Left ventricle myocardium inferior (tissue), 1 donor: ENCODE measurements at places on chromosomes 1 and 21.

GRCh38 chr1:15431571-15431948 is 6.7 kb upstream of the CTRC start:
- H3K4me3 ChIP-seq = no peak overlapping the region
- no peak for DNase-seq
- no peaks in the 10 kb centered on the region for H3K27me3 ChIP-seq
- H3K36me3 ChIP-seq = peaks cover 26% of the 10 kb centered on the region

DNA sequence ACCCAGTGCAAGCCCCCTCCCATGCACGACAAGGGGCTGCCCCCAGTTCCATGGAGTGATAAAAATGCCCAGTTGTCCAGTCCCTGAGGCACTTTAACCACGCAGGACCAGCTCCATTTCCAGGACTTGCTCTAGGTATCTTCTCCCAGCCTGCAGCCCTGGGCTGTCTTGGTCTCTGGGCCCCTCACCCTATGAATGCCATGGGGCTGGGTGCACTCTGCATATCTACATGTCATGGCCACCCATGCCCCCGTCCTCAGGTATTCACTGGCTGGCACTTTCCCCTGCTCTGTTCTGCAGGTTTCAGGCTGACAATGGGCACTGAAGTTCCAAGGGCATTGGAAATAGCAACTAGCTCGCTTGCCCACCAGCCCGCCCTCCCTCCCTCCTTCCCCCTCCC is 19.6 kb upstream of the C1orf174 start:
- H3K36me3 ChIP-seq = no peaks in the 10 kb centered on the region
- H3K27ac ChIP-seq = no peak overlapping the region
- H3K4me3 ChIP-seq = no peak overlapping the region
- H3K4me1 ChIP-seq = no peaks in the 10 kb centered on the region
- no peak for DNase-seq

DNA sequence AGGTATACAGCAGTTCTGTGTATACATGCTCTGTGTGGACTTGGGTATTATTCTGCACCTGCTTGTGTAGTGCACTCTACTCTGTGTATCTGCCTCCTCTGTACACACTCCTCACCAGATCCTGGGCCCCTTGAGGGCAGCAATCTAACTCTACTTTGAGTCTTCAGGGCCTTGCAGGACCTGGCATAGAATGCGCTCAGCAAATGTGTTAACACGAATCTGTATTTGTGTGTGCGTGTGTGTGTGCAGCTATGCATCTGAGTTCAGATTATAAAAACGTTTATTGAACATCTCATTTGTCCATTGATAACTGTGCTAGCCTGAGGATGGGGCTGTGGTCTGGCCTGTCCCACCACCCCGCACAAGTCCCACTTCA is 3.9 kb upstream of the MEF2D start:
- no peak for DNase-seq
- peak overlapping the region; percentile 100 for H3K27ac ChIP-seq
- H3K27me3 ChIP-seq = no peaks in the 10 kb centered on the region

GRCh38 chr1:64005801-64006200 is 197.6 kb upstream of the UBE2U start:
- no peak for DNase-seq
- no peaks in the 10 kb centered on the region for H3K36me3 ChIP-seq
- no peaks in the 10 kb centered on the region for H3K27me3 ChIP-seq

DNA sequence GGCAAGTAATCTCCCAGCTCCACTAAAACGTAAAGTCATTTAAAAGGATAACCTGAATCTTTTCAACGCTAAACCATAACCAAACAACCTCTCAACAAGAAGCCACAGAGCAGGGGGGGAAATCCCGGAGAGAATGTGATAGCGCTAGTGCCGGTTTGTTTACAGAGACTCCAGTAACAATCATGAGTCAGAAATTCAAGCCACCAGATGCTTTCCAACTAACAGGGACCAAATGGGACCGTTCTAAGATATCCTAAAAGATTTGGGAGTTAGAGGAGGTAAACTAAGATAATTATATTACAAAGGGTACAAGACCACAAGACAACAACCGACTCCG is 825 bp downstream of the DCAF8 start:
- DNase-seq = no peak
- no peaks in the 10 kb centered on the region for H3K36me3 ChIP-seq
- peak overlapping the region; percentile 96 for H3K27ac ChIP-seq

DNA sequence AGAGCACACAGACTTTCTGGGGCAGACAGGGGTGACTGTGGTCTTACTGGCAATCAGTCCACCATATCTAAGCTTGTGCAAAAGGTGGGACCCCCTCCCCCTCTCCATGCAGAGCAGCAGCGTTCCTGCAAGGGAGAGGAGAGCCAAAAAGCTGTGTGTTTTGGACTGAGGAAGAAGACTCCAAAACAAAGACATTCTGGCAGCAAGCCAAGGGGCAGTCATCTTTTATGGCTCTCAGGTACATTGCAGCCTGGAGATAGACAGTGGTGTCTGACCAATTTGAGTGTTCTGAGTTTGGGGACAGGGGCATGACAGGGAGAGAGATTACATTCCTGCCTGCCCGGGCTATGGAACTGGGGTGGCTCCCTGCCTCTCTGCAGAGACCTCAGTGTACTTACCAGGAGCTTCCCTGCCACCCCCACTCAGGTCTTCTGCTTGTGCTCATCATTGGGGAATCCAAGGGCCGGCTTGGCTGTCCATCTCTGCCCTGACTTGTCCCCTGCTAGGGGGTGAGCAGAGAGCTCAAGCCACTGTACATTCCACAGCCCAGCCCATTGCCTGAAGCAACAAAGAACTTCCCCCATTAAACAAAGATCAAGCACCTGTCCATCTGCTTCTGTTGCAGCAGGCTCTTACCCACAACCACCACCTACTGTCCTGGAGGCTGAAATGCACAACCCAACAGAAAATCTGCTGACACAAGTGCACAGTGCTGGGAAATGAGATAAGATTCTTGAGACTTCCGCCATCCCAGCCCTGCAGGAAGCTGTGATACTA is 131.1 kb downstream of the EVI5 start:
- H3K4me3 ChIP-seq = no peak overlapping the region
- no peak for DNase-seq
- no peaks in the 10 kb centered on the region for H3K4me1 ChIP-seq
- peaks cover 55% of the 10 kb centered on the region for H3K36me3 ChIP-seq
- H3K27me3 ChIP-seq = no peaks in the 10 kb centered on the region

DNA sequence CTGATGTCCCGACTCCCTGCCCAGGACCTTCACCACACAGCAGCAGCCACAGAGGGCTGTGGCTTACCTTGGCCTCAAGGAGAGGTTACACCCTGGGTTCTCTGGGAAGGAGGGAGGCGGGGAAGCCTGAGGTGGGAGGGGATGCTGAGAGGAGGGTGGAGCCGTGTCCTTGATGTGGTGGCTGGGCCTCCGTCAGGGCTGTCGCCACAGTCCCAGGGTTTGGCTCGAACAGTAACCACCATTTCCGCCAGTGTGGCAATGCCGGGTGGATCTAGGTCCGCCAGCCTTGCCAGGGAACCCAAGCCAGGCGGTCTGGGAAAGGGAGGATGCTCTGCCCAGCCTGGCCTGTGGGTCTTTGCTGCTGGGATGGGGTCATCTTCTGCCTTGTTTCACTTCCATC is 18.4 kb upstream of the CDCA8 start:
- no peaks in the 10 kb centered on the region for H3K36me3 ChIP-seq
- no peak overlapping the region for H3K4me3 ChIP-seq
- no peak for DNase-seq
- peaks cover 69% of the 10 kb centered on the region for H3K27me3 ChIP-seq

GRCh38 chr1:117205368-117205767 is 5.4 kb downstream of the VTCN1 start:
- peaks cover 44% of the 10 kb centered on the region for H3K27me3 ChIP-seq
- H3K27ac ChIP-seq = no peak overlapping the region
- H3K4me3 ChIP-seq = no peak overlapping the region
- DNase-seq = no peak

GRCh38 chr1:203410182-203410900 is 59.4 kb upstream of the FMOD start:
- DNase-seq = no peak
- no peak overlapping the region for H3K4me3 ChIP-seq
- H3K27ac ChIP-seq = peak overlapping the region; percentile 80
- H3K27me3 ChIP-seq = no peaks in the 10 kb centered on the region
- H3K36me3 ChIP-seq = no peaks in the 10 kb centered on the region

GRCh38 chr1:108962681-108963051 is 618 bp downstream of the CLCC1 start:
- H3K27me3 ChIP-seq = no peaks in the 10 kb centered on the region
- peak overlapping the region; percentile 99 for H3K27ac ChIP-seq
- peaks cover 8% of the 10 kb centered on the region for H3K36me3 ChIP-seq

GRCh38 chr1:164640686-164641352 is 81.8 kb downstream of the PBX1 start:
- H3K27ac ChIP-seq = peak overlapping the region; percentile 93
- no peaks in the 10 kb centered on the region for H3K27me3 ChIP-seq
- DNase-seq = no peak
- H3K36me3 ChIP-seq = no peaks in the 10 kb centered on the region
- H3K4me3 ChIP-seq = no peak overlapping the region

- H3K36me3 ChIP-seq = peaks cover 42% of the 10 kb centered on the region
- no peak overlapping the region for H3K4me3 ChIP-seq
- no peak for DNase-seq
- H3K27ac ChIP-seq = no peak overlapping the region
- H3K4me1 ChIP-seq = no peaks in the 10 kb centered on the region
Observed at GRCh38 chr1:235783148-235783776, 83.4 kb downstream of the LYST start.

GRCh38 chr1:13913396-13913795 is 213.4 kb downstream of the PRDM2 start:
- H3K36me3 ChIP-seq = no peaks in the 10 kb centered on the region
- no peaks in the 10 kb centered on the region for H3K4me1 ChIP-seq
- no peak for DNase-seq
- peaks cover 32% of the 10 kb centered on the region for H3K27me3 ChIP-seq
- no peak overlapping the region for H3K4me3 ChIP-seq
- H3K27ac ChIP-seq = no peak overlapping the region

GRCh38 chr1:156177919-156178654 is 15.8 kb upstream of the SLC25A44 start:
- DNase-seq = no peak
- no peaks in the 10 kb centered on the region for H3K36me3 ChIP-seq
- H3K27ac ChIP-seq = no peak overlapping the region

DNA sequence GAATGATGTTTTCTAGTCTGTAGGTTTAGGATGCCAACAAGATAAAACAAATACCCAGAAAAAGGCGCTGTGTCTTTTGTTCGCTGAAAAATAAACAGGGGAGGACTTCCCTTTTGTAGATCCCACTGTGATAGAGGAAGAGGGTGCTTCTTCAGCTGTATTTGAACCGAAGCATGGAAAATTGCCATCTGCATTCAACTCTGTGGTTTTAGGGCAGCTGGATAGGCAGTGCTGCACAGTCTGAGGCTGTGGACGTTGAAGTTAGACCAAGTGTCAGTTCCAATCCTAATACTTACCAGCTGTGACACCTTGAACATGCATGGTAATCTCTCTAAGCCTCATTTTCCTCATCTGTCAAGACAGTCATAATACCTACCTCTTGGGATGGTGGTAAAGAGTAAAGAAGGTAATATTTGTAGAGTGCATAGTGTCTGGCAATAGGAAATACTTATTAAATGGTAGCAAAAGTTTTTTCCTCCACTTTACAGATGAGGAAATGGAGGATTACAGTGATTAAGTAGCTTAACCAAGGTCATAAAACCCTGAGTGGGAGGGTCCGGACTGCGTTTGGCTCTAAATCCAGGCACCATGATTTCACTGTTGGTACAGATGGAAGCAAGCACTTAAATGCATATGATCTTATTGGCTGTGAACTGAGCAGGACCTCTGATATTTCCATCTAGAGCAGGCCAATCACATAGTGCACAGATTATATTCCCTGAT is 48.5 kb downstream of the UTP25 start:
- no peak overlapping the region for H3K4me3 ChIP-seq
- no peak overlapping the region for H3K27ac ChIP-seq
